ENCODE measurements at places on chromosomes 5 and 9.
A peak's percentile ranks its signal among the peaks of the same experiment; 100 is the strongest.

DNA sequence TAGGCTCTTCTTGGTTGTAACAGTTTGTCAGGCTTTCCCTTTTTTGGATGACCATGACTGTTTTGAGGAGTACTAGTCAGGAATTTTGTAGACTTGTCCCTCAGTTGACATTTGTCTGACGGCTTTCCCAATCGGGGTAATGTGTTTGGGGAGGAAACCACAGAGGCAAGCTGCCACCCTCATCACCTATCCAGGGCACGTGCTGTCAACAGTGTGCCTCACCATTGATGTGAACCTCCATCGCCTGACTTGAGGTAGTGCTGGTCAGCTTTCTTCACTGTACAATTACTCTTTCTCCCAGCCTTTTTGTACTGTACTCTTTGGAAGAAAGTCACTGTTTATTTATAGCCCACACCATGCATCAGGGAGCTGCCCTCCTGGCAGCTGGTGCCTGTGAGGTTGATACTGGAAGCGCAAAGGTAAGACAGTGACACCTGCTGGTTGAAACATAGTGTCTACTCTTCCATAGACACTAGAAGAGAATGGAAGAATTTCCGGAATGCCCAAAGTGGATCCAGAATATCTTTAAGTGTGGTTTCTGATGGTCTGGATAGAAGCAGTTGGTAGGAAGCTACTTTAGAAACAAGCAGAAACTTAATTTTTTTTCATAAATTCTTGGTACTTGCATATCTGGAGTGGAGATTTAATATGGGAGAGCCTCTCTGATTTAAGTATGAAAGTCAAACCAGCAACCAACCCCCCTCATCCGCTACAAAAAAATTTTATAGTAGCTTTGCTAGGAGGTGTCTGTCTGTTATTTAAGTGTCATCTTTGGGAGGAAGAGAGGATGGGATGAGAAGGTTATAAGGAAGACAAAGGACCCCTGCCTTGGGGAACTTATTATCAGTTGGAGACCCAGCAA is 69.3 kb downstream of the SNX30 start:
- H3K36me3 ChIP-seq, result peaks cover 5% of the 10 kb centered on the region
- no peak for DNase-seq
- no peak overlapping the region for H3K4me3 ChIP-seq
- no peak overlapping the region for H3K27ac ChIP-seq

GRCh38 chr5:177427919-177428573 is 1.6 kb downstream of the GRK6 start:
- H3K36me3 ChIP-seq, result no peaks in the 10 kb centered on the region
- H3K4me3 ChIP-seq, result peak overlapping the region; percentile 94
- peaks cover 12% of the 10 kb centered on the region for H3K27me3 ChIP-seq

GRCh38 chr9:114099669-114100270 is 678 bp upstream of the KIF12 start:
- H3K27ac ChIP-seq, result no peak overlapping the region
- peaks cover 4% of the 10 kb centered on the region for H3K36me3 ChIP-seq
- H3K27me3 ChIP-seq, result peaks cover 9% of the 10 kb centered on the region
- H3K4me3 ChIP-seq, result no peak overlapping the region
- H3K4me1 ChIP-seq, result peaks cover 7% of the 10 kb centered on the region

- H3K4me3 ChIP-seq, result no peak overlapping the region
- H3K27me3 ChIP-seq, result peaks cover 1% of the 10 kb centered on the region
- DNase-seq, result no peak
- no peaks in the 10 kb centered on the region for H3K36me3 ChIP-seq
- no peaks in the 10 kb centered on the region for H3K4me1 ChIP-seq
- H3K27ac ChIP-seq, result no peak overlapping the region
Measured at GRCh38 chr5:102715082-102715807, 39.9 kb upstream of the PAM start.

- no peak for DNase-seq
- no peak overlapping the region for H3K4me3 ChIP-seq
- peaks cover 10% of the 10 kb centered on the region for H3K4me1 ChIP-seq
- H3K36me3 ChIP-seq, result no peaks in the 10 kb centered on the region
Measured at GRCh38 chr5:95941756-95942155, 19.9 kb downstream of the ELL2 start.

DNA sequence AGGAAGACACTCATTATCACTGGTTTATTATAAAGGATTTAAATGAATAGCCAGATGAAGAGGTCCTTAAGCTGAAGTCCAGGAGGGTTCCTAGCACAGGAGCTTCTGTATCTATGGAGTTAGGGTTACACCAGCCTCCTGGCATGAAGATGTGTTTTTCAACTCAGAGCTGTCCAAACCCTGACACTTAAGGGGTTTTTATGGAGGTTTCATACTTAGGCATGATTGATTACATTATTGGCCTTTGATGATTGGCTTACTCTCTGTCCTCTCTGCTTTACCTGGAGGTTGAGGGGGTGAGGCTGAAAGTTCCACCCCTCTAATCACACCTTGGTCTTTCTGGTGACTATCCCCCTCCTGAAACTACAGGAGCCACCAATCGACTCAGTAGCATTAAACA is 84.9 kb upstream of the ZNF169 start:
- H3K27ac ChIP-seq, result peak overlapping the region; percentile 62
- peaks cover 64% of the 10 kb centered on the region for H3K4me1 ChIP-seq
- H3K27me3 ChIP-seq, result no peaks in the 10 kb centered on the region

DNA sequence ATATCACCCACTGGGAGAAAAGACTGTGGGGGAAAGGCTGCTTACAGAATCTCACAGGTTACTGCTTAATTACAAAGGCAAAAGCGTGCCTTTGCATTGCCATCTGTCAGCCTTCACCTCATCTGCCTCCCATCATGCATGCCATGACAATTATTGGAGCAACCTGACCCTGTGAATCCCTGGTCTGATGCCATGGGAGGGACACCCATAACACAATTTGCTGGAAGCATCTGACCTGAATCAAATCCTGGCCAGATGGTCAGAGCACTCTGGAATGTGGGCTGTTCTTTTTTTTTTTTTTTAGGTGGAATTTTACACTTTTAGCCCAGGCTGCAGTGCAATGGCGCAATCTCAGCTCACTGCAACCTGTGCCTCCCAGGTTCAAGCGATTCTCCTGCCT is 11.6 kb upstream of the RETREG1 start:
- no peak overlapping the region for H3K4me3 ChIP-seq
- H3K27ac ChIP-seq, result no peak overlapping the region
- peaks cover 7% of the 10 kb centered on the region for H3K4me1 ChIP-seq
- no peak for DNase-seq

GRCh38 chr5:143025376-143025775 is 255.2 kb downstream of the ARHGAP26 start:
- peak overlapping the region; percentile 54 for H3K27ac ChIP-seq
- H3K4me1 ChIP-seq, result peaks cover 65% of the 10 kb centered on the region
- H3K36me3 ChIP-seq, result peaks cover 6% of the 10 kb centered on the region
- peaks cover 2% of the 10 kb centered on the region for H3K27me3 ChIP-seq

- H3K36me3 ChIP-seq, result no peaks in the 10 kb centered on the region
- no peak overlapping the region for H3K27ac ChIP-seq
- peaks cover 5% of the 10 kb centered on the region for H3K27me3 ChIP-seq
- H3K4me3 ChIP-seq, result no peak overlapping the region
Measured at GRCh38 chr5:91219091-91219802, 163.9 kb downstream of the ARRDC3 start.

GRCh38 chr5:37552161-37552560 is 173.0 kb downstream of the WDR70 start:
- H3K4me1 ChIP-seq, result peaks cover 20% of the 10 kb centered on the region
- H3K4me3 ChIP-seq, result no peak overlapping the region
- H3K27me3 ChIP-seq, result peaks cover 3% of the 10 kb centered on the region

DNA sequence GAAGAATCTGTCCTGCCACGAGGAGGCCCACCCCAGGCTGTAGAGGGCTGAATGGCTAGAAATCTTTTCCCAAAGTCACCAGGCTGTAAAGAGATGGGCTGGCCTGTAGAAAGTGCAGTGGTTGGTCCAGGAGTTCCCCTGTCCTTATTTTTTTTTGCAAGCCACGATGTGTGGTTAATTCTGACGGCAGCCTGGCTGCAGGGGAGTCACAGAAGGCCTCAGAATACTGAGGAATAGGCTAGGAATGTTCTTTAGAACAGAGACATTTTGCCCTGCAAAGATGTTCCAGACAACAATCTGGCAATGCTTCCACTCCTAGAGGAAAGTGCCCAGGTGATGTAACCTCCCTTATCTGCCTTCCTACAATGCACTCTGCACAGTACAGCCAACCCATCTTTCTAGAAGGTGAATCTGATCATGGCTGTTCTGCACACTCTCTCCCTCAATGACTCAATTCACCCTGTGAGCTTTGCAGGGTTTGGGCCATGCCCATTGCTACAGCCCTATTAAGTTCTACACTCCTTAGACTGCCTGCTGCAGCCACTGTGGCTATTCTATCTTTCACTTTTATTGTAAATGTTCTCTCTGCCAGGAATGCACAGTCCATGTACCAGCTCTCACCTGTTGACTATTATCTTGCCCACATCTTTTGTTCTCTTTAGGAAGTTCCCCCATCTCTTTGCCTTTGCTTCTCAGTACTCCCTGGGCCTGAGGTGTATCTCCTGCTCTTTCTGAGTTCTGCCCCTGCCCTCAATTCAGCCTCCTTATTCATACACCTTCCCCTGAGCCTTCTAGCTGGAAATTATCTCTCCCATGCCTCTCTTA is 377.8 kb upstream of the CLINT1 start:
- H3K4me1 ChIP-seq, result peaks cover 16% of the 10 kb centered on the region
- no peak overlapping the region for H3K27ac ChIP-seq
- no peaks in the 10 kb centered on the region for H3K36me3 ChIP-seq
- no peaks in the 10 kb centered on the region for H3K27me3 ChIP-seq
- DNase-seq, result no peak

DNA sequence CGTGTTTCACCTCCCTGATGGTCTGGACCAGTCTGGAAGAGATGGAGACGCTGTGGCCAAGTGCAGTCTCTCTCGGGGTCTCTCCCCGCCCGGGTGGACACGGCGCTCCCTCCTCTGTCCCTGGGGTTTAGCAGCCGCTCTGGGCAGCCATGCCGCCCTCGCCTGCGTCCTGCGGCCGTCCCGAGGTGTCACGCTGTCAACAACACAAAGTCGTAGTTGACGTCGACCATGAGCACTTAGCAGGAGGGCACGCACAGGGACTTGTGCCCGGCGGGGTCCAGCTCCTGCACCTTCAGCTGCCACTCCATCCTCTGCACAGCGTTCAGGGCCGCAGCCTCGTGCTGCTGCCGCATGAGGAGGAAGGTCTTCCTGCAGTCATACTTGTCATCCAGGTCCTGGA is 368.9 kb downstream of the CDH9 start:
- no peak overlapping the region for H3K4me3 ChIP-seq
- no peaks in the 10 kb centered on the region for H3K4me1 ChIP-seq
- no peaks in the 10 kb centered on the region for H3K27me3 ChIP-seq
- DNase-seq, result no peak
- no peaks in the 10 kb centered on the region for H3K36me3 ChIP-seq

DNA sequence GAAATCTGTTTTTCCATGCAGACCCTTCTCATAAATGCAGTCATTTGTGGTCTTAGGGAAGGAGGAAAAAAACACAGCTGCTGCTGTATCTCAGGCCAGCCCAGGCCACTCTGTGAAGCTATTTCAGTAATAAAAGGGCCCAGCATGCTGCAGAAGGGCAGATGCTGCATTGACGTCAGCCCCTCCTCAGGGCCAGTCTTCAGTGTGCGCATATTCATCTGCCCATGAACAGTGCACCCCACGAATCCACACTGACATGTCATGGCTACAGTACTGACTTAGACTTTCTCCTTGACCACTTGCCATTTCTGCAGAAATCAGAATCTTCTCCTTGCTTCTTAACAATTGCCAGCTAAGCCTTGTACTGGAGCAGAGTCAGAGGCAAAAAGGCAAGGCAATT is 304.7 kb downstream of the GABRG2 start:
- H3K27ac ChIP-seq, result no peak overlapping the region
- H3K4me3 ChIP-seq, result no peak overlapping the region
- H3K36me3 ChIP-seq, result no peaks in the 10 kb centered on the region
- H3K4me1 ChIP-seq, result no peaks in the 10 kb centered on the region

GRCh38 chr5:73948720-73949119 is 322.7 kb downstream of the ARHGEF28 start:
- no peaks in the 10 kb centered on the region for H3K27me3 ChIP-seq
- no peak overlapping the region for H3K4me3 ChIP-seq
- no peaks in the 10 kb centered on the region for H3K4me1 ChIP-seq
- DNase-seq, result no peak

GRCh38 chr9:100324594-100325200 is 28.0 kb downstream of the TEX10 start:
- H3K36me3 ChIP-seq, result peaks cover 15% of the 10 kb centered on the region
- no peak overlapping the region for H3K27ac ChIP-seq

GRCh38 chr9:83043597-83043996 is 19.3 kb downstream of the RASEF start:
- H3K27me3 ChIP-seq, result no peaks in the 10 kb centered on the region
- H3K36me3 ChIP-seq, result no peaks in the 10 kb centered on the region
- H3K27ac ChIP-seq, result no peak overlapping the region

- peaks cover 6% of the 10 kb centered on the region for H3K27me3 ChIP-seq
- DNase-seq, result no peak
- no peaks in the 10 kb centered on the region for H3K4me1 ChIP-seq
- H3K27ac ChIP-seq, result no peak overlapping the region
Measured at GRCh38 chr9:138051586-138052321, 174.2 kb downstream of the CACNA1B start.

- no peak for DNase-seq
- H3K27me3 ChIP-seq, result no peaks in the 10 kb centered on the region
- no peak overlapping the region for H3K4me3 ChIP-seq
- H3K36me3 ChIP-seq, result no peaks in the 10 kb centered on the region
- H3K27ac ChIP-seq, result no peak overlapping the region
Measured at GRCh38 chr5:128480158-128480557, 57.9 kb downstream of the FBN2 start.

DNA sequence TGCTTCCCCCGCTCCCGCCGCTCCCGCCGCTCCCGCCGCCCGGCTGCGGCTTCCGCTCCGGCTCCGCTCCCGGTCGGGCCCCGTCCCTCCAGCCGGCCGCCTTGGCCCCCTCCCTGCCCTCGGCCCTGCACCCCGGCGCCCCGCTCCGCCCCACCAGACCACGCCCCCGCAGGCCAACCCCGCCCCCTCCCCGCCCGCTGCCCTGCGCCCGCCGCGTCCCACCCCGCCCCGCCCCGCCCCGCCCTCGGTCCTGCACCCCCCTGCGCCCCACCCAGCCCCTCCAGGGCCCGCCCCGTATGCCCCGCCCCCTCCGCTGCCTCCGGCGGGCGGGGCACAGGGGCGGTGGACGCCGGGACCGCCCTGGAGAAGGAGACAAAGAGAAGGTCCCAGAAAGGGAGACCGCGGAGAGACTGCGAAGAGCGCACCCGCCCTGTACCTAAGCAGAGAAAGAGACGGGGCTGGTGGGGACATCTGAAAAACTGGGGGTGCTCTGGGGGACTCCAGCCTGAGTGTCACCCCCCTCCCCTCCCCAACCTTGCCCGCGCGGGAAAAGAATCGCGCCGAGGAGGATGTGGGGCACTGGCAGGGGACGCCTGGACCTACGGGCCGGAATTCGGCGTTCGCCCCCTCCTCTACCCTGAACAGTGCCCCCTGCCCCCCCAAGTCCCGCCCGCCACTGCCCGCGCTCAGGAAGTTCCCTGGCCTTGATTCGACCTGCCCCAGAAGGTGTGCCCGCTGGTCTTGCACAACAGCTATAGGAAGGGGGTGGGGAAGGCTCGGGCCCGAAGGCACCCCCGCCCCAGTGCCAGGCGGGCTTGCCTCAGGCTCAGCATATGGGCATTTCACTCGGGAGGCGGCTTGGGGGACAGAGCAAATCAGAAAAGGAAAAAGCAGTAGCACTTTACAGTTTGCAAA is 42.8 kb upstream of the STXBP1 start:
- peak overlapping the region; percentile 81 for H3K4me3 ChIP-seq
- peaks cover 16% of the 10 kb centered on the region for H3K4me1 ChIP-seq
- peak overlapping the region; percentile 72 for H3K27ac ChIP-seq
- DNase-seq, result peak; percentile 59
- H3K36me3 ChIP-seq, result no peaks in the 10 kb centered on the region

GRCh38 chr5:111958851-111959250 is 201.9 kb upstream of the NREP start:
- DNase-seq, result no peak
- no peaks in the 10 kb centered on the region for H3K27me3 ChIP-seq
- H3K27ac ChIP-seq, result no peak overlapping the region
- no peak overlapping the region for H3K4me3 ChIP-seq
